ENCODE measurements at places on chromosomes 4 and X.
A peak's percentile ranks its signal among the peaks of the same experiment; 100 is the strongest.

DNA sequence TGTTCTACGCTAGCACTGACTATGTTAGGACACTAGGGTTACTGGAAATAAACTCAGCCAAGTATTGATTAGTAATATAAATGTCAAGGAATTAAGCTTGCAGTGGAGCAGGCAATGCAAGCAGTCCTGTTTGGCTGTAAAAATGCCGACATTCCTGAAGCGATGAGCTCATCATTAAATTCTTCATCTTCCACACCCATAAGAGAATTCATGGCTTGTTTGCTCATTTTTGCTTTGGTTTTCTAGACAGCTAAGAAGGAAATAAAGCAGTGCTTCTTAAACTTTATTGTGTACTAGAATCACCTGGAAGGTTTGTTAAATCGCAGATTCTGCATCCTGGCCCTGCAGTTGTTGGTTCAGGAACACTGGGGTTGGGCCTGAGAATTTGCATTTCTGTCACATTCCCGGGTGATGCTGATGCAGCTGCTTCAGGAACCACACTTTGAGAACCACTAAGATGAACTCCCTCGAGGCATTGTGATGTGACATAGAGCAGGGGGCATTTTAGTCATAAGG, 17.8 kb downstream of the ANXA3 start:
- H3K27me3 ChIP-seq: peaks cover 15% of the 10 kb centered on the region
- DNase-seq: no peak
- H3K27ac ChIP-seq: no peak overlapping the region
- H3K4me1 ChIP-seq: peaks cover 5% of the 10 kb centered on the region
- no peaks in the 10 kb centered on the region for H3K36me3 ChIP-seq

DNA sequence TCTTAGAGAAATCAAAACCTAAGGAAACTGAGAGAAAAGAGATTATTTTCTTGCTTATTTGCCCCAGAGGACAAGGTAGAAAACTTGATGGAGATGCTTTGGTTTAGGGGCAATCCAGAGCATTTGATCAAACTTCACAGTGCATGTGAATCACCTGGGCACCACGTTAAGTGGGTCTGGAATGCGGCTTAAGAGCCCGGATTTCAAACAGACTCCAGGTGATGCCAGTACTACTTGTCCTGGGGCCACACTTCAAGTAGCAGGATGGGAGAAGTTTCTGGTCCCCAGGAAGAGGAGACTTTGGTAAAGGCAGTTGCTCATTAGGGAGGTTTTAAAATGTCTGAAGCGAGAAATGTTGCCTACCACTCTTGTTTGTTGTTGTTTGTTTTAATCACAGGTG, 51.8 kb downstream of the PHOX2B start:
- H3K36me3 ChIP-seq: no peaks in the 10 kb centered on the region
- no peak overlapping the region for H3K27ac ChIP-seq
- H3K4me3 ChIP-seq: no peak overlapping the region

DNA sequence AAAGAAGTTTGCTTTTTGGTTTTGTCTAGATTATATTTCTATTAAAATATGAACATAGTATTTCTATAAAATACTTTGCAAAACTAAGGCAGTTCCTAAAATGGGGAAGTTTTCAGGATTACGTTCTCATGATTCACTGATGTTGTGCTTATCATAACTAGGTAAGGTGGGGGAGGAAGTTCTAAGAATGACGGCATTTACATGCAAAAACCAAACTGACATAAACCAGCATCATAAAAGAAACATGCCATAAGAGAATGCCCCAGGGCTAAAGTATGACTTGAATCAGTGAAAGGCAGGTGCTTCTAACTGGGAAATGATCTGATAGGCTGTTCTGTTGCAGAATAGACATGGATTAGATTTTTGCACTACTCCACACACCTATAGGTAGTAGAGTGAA, 204.7 kb upstream of the JADE1 start:
- peaks cover 6% of the 10 kb centered on the region for H3K27me3 ChIP-seq
- no peak overlapping the region for H3K4me3 ChIP-seq
- no peak for DNase-seq
- no peak overlapping the region for H3K27ac ChIP-seq

DNA sequence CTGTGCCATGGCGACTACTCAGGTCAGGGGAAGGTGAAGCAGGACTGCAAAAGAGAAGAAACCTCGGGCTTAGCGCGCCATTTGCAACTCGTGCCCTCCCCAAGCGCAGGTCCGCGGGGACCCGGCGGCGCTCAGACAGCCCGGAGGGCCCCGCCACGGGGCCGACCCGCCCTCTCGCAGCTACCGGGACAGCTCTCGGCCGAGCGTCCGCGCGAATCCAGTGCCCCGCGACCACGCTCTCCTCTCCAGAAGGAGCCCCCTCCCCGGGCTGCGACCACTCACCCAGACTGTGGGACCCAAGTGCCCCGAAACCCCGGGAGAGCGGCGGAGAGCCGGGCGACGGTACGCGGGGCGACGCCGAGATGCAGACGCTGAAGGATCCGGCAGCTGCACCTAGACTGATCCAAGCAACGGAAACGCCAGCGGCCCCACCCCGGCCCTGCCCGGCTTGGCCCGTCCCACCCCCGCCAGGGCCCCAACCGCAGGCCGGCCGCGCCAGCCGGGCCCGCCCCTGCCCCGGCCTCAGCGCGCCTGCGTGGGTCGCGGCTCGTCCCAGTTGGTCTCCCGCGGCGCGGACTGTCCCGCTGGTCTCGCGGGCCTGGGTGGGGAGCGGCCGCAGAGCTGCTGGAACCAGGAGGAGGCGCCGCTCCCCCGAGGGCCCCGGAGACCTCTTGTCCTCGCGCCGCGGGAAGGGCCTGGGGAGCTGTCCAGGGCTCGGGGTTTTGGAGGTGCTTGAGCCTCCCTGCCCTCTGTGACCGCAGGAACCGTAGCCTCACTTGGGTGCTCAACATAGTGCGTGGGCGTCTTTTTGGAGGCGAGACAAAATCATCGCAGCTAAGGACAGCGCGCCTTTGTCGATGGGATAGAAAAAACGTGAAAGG, at the start of gene ANXA5:
Gene ANXA5 (minus strand): TSS at position 400 of the 881 bp plus-strand sequence. CDS start 391 bp downstream, at position 9.
- H3K4me1 ChIP-seq: peaks cover 35% of the 10 kb centered on the region
- peaks cover 15% of the 10 kb centered on the region for H3K36me3 ChIP-seq
- H3K27ac ChIP-seq: peak within 1 kb of the TSS; percentile 98
- peaks cover 38% of the 10 kb centered on the region for H3K27me3 ChIP-seq
- H3K4me3 ChIP-seq: peak within 1 kb of the TSS; percentile 97

- no peaks in the 10 kb centered on the region for H3K27me3 ChIP-seq
- no peak overlapping the region for H3K4me3 ChIP-seq
- no peaks in the 10 kb centered on the region for H3K36me3 ChIP-seq
Observed at GRCh38 chr4:70713453-70714078, 8.2 kb upstream of the RUFY3 start.

GRCh38 chr4:42159271-42160001, 7.0 kb upstream of the BEND4 start:
- H3K27ac ChIP-seq: no peak overlapping the region
- H3K27me3 ChIP-seq: peaks cover 7% of the 10 kb centered on the region

- no peak overlapping the region for H3K27ac ChIP-seq
- no peaks in the 10 kb centered on the region for H3K36me3 ChIP-seq
- H3K4me3 ChIP-seq: no peak overlapping the region
- no peaks in the 10 kb centered on the region for H3K27me3 ChIP-seq
Observed at GRCh38 chrX:56099271-56099670, 132.9 kb upstream of the KLF8 start.

- H3K36me3 ChIP-seq: no peaks in the 10 kb centered on the region
- H3K27me3 ChIP-seq: peaks cover 3% of the 10 kb centered on the region
- peaks cover 41% of the 10 kb centered on the region for H3K4me1 ChIP-seq
- no peak overlapping the region for H3K27ac ChIP-seq
- H3K4me3 ChIP-seq: no peak overlapping the region
- DNase-seq: no peak
Observed at GRCh38 chrX:71666240-71667223, 814 bp upstream of the LOC101059915 start.

DNA sequence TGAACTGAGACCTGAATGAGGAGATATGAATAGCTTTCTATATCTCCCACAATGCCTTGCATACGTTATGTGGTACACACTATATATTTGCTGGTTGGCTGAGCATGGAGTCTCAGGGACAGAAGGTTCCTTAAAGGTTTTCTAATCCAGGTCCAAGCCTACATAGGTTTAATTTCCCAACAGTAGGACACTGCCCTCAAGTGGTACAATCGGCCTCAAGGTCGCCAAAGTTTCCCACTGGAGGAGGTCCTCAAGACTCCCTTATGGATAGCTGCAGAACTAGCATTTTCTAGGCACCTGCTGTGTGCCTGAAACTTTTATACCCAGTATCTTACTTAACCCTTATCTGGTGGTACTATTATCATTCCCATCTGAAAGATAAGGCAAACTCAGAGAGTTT, 21.0 kb upstream of the EFNB1 start:
- no peaks in the 10 kb centered on the region for H3K36me3 ChIP-seq
- peaks cover 10% of the 10 kb centered on the region for H3K27me3 ChIP-seq
- no peaks in the 10 kb centered on the region for H3K4me1 ChIP-seq
- H3K27ac ChIP-seq: no peak overlapping the region
- DNase-seq: no peak
- no peak overlapping the region for H3K4me3 ChIP-seq

GRCh38 chr4:24805566-24805965, 10.2 kb downstream of the SOD3 start:
- H3K4me3 ChIP-seq: no peak overlapping the region
- H3K36me3 ChIP-seq: no peaks in the 10 kb centered on the region
- no peaks in the 10 kb centered on the region for H3K4me1 ChIP-seq
- DNase-seq: no peak

DNA sequence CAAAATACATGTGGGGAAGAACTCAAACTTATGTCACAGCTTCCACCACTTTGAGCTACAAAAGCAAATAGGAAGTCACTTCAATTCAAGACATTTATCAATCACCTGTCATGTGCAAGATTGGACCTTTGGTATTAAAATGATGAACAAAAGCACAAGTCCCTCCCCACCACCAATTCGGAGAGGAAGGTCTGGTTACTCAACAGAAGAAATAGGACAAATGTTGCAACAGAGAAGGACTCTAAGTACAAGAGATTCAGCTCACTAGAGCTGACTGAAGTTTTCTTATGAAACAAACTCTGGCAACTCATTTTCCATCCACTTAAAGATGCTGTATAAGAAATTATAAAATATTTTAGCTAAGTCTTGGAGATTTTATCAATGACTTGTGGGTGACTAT, 16.0 kb upstream of the MMRN1 start:
- no peaks in the 10 kb centered on the region for H3K36me3 ChIP-seq
- no peak overlapping the region for H3K4me3 ChIP-seq
- DNase-seq: no peak
- H3K27me3 ChIP-seq: peaks cover 12% of the 10 kb centered on the region

GRCh38 chr4:102868153-102868780, 525 bp upstream of the CISD2 start:
- H3K4me1 ChIP-seq: peaks cover 62% of the 10 kb centered on the region
- H3K27ac ChIP-seq: peak overlapping the region; percentile 98
- no peaks in the 10 kb centered on the region for H3K27me3 ChIP-seq

- no peaks in the 10 kb centered on the region for H3K27me3 ChIP-seq
- H3K4me3 ChIP-seq: no peak overlapping the region
- DNase-seq: no peak
- no peak overlapping the region for H3K27ac ChIP-seq
- no peaks in the 10 kb centered on the region for H3K4me1 ChIP-seq
- no peaks in the 10 kb centered on the region for H3K36me3 ChIP-seq
Observed at GRCh38 chr4:32475710-32476109, 1755.5 kb downstream of the PCDH7 start.

GRCh38 chr4:52431410-52431809, 227.7 kb downstream of the USP46 start:
- H3K36me3 ChIP-seq: no peaks in the 10 kb centered on the region
- no peak overlapping the region for H3K4me3 ChIP-seq
- DNase-seq: no peak
- no peak overlapping the region for H3K27ac ChIP-seq
- H3K4me1 ChIP-seq: no peaks in the 10 kb centered on the region
- no peaks in the 10 kb centered on the region for H3K27me3 ChIP-seq

- H3K27me3 ChIP-seq: no peaks in the 10 kb centered on the region
- no peak overlapping the region for H3K4me3 ChIP-seq
- no peak for DNase-seq
- no peaks in the 10 kb centered on the region for H3K36me3 ChIP-seq
- no peak overlapping the region for H3K27ac ChIP-seq
Observed at GRCh38 chr4:5365071-5366008, 314.1 kb downstream of the STK32B start.

DNA sequence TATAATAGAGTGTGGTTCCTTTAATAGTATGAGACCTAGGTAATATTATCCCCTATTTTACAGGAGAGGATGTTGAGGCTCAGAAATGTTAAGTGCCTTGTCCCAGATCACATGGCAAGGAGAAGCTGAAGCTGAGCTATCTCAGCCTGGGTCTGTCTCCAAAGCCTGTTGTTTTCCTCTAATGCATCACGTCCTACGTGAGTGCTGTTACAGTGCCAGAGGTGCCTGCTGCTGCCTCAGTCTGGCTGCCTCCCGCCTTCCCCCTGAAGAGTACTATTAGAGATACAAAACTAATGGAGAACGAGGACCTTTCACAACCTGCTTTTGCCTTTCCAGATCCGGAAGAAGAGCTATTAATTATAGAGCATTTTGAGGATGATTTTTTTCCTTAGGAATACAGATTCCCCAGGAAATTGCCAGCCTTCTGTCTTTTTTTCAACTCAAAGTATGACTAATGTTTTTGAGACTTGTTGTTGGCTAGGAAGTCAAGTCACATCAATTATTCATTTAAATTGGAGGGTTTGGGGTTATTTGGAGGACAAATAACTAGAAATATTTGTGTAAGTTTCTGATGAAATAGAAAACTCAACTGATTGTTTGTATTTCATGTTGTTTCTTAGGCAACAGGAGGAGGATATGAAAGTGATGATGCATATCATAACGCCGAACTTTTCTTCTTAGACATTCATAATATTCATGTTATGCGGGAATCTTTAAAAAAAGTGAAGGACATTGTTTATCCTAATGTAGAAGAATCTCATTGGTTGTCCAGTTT, 43.9 kb upstream of the MTMR1 start:
- peaks cover 40% of the 10 kb centered on the region for H3K36me3 ChIP-seq
- H3K27ac ChIP-seq: no peak overlapping the region

DNA sequence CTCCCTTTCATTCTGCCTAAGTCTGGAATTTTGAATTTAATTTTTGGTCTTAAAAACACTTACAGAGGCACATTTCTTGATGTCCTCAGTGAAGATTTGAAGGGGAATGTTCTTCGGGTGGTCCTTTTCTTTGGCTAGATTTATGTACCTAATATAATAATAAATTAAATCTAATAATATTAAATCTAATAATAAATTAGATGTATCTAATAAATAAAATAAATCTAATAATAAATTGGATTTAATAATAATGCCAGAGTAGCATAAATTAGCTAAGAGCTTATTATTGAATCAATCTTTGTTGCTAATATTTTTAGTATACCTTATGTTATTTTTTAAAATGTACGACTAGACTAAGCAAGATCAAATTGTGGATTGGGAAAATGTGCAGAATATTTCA, 39.8 kb downstream of the MAD2L1 start:
- peaks cover 9% of the 10 kb centered on the region for H3K27me3 ChIP-seq
- H3K4me1 ChIP-seq: no peaks in the 10 kb centered on the region
- H3K4me3 ChIP-seq: no peak overlapping the region
- DNase-seq: no peak
- H3K36me3 ChIP-seq: no peaks in the 10 kb centered on the region
- H3K27ac ChIP-seq: no peak overlapping the region

- no peaks in the 10 kb centered on the region for H3K27me3 ChIP-seq
- H3K4me1 ChIP-seq: no peaks in the 10 kb centered on the region
- DNase-seq: no peak
- no peak overlapping the region for H3K4me3 ChIP-seq
- H3K27ac ChIP-seq: no peak overlapping the region
- no peaks in the 10 kb centered on the region for H3K36me3 ChIP-seq
Observed at GRCh38 chrX:7987160-7988012, 60.2 kb upstream of the PNPLA4 start.

Data from activated CD8-positive, alpha-beta T cell treated with anti-CD3 and anti-CD28 coated beads, Interleukin-2, amount 10 ng/mL, durations not matched to agents 7 days and 5 days (primary cell).